Occipital lobe (tissue), 3 donors: ENCODE measurements at places on chromosomes 2 and 18.
A peak's percentile ranks its signal among the peaks of the same experiment; 100 is the strongest.

DNA sequence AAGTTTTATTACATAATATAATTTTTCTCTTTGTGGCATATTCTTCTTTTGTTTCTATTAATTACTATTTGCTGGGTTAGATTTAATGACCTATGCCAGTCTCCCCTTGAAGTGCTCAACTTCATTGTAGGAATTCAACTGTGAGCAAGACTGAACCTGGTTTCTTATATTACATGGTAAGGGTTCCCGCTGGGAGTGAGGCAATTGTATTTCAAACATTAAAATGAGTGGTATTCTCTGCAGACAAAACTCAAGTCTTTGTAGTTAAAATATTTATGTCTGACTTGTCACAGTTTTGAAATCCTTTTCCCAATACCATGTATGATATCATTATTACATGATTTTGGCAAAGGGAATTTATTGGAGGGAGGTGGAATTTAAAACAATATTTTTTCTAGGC lies 278.7 kb downstream of the GULP1 start:
- DNase-seq: no peak

DNA sequence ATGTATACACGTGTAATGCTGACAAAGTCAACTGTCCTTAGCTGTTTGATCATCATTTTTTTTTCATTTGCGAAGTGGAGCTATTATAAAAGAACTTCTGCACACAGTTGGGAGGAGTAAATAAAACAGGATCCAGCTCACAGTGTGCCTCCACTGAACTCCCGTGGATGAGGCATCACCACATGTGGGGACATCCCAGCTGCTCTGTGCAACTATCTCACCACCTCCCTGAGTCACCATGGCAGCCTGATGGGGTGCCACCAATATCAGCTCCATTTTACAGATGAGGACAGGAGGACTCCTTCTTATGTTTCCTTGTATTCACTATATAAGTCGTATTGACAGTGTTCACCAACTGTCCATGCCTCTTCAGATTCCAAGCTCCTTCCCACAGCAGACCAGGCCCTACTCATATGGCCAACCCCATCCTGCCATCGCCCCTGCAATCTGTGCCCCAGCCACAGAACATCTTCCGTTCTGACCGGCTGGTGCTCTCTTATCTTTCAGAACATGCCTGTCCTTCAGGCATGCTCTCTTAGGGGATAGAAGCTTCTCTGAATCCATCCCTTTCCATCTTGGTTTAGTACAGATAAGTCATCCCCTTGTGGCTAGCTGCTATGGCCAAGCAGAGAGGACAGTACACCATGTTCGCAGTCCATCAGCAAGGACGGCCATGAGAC lies 288.1 kb downstream of the RNF144A start:
- DNase-seq: no peak

- DNase-seq: no peak
Measured at GRCh38 chr2:72953976-72954375, 36.7 kb downstream of the EMX1 start.

DNA sequence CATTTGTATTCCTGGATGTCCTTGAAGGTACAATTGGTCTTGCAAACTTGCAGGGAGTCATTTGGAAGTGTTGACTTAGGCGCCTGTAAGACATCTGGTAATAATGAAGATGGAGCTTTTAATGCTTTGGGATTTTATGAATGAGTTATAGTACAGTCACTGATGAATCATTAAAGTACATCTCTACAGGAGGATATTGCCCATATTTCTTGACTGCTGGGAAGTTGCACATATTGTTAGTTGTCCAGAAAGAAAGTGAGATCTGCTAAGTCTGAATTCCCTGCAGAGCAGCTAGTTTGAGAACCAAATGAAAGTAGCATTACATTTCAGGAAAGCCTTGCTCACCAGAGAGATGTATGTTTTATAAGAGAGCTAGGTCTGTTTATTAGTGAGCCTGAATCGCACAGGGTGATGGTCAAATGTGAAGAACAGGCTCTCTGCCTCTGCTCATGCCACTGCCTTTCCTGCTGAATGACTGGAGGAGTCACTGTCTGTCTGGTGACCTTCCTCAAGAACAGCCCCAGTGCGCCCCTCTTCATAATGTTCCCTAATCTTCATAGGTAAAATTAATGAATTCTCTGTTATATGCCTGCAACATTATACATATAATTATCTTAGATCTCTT lies 138.9 kb upstream of the KLHL14 start:
- DNase-seq: no peak

DNA sequence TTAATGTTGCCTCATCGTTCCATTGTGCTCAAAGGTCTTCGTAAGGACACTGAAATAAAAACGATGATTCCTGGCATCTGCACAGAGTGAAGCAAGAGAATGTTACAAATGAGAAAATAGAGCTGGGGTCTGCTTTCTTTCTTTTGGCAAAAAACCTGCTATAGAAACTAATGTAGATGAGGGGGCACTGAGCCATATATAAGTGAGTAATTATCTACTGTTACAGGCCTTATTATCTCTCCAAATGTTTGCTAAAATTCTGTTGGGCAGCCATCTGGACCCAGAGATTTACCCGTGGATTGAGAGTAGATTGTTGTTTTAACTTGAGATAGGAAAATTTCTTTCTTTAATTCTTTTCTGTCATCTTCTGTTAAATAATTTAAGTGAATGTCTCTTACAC lies 472.5 kb upstream of the PIK3C3 start:
- DNase-seq: no peak

DNA sequence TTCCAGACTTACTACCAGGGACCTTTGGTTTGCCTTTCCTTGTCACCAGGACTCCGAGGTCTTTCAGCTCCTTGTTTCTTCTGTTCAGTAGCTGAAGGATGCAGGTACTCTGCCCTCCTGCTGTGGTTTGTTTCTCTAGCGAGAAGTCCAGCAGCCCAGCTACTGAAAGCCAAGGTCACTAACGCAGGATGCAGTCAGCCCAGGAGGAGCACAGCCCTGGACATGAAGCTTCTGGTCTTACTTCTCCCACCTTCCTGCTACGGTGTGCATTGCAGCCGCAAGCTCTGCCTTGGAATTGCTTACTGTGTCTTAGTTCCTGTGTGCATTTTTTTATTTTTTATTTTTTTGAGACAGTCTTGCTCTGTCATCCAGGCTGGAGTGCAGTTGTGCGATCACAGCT lies 62.4 kb downstream of the DGKD start:
- no peak for DNase-seq

- DNase-seq: no peak
Measured at GRCh38 chr2:9519250-9519649, 36.4 kb downstream of the ADAM17 start.

GRCh38 chr2:63814114-63814513 lies 27.6 kb upstream of the UGP2 start:
- DNase-seq: no peak

GRCh38 chr2:101515477-101515876 lies 40.6 kb upstream of the RFX8 start:
- DNase-seq: no peak

DNA sequence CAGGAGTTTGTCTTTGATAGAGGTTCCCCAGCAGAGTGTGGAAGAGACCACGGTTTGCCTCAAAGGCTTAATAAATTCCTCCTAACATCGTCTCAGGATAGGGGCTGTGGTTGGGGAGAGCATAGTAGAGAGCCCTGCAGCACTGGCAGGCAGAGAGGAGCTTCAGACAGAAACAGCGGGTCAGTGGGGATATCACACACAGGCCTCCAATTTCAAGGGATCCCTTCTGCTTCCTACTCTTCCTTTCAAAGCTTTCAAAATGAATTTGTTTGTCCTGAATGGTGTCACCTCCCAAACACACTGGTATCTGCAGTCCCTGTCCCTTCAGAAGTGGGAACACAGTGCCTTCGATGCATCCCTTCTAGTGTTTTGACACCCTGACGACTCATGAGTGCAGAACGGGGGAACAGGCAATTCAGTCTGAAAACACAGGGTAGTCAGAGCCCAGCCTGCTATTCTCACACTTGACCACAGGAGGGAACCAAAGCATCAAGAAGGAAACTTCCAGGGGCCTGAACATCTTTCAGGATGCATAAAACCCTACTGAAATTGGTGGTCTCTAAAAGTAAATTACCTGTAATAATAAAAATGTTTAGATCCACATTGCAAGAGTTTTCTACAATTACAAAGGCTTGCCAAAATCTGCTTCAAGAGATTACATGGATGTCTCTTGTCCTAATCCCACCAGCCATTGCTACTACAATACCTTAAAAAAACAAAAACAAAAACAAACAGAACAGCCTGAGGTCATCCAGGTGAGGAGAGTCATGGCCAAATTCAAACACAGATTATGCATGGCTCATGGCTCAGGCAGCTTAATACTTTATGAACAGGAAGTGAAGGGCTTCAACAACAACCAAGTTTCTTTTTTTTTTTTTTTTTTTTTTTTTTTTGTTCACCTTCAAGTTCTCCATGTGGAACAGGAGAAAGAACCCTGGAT lies 49.8 kb downstream of the SLC14A2 start:
- peak; percentile 27 for DNase-seq

- DNase-seq: no peak
Measured at GRCh38 chr2:223220658-223220925, 168.6 kb downstream of the KCNE4 start.

DNA sequence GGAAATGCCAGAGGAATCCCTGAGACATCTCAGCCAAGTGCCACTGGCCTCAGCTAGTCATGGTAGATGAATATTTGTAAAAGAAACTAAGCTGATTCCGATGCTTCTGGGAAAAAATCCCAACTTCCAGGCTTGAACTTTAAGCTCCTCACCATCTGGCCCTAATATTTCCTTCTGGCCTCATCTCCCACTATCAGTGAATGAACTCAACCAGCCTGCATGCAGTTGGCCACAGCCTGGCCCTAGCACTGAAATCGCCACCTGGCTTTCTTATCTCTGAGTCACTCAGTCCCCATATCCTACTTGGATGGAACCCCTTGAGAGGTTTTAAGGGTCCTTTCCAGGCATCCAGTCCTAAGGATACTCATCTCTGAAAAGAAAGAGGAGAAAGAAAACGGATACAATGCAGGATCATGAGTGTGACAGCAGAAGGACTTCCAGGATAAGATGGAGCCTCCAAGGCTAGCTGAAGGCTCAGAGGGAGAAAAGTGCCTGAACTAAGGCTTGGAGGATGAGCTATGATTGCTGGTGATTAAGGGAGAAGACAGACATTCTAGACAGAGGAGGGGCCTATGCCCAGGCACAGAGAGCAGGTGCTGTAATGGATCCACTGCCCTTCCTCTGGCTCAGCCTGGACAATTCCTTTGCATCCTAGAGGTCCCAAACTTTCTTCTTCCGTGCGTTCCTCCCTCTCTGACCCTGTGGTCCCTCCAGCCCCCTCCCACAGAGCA lies 141.5 kb upstream of the MYCN start:
- no peak for DNase-seq

GRCh38 chr2:241914542-241914941 lies 45.0 kb downstream of the RTP5 start:
- no peak for DNase-seq

DNA sequence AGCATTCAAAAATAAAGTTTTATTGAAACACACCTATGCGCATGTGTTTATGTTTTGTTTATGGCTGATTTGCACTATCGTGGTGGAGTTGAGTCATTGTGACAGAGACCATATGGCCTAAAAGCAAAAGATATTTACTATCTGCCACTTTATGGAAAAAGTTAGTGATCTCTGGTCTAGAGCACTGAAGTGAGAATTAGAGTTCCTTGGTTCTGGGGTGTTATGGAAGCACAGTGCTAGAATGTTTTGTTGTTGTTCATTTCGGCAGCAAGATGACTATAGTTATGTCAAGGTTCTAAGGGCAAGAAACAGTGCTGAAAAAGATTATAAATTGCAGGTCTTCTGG lies 416.5 kb downstream of the SLC4A3 start:
- DNase-seq: no peak

DNA sequence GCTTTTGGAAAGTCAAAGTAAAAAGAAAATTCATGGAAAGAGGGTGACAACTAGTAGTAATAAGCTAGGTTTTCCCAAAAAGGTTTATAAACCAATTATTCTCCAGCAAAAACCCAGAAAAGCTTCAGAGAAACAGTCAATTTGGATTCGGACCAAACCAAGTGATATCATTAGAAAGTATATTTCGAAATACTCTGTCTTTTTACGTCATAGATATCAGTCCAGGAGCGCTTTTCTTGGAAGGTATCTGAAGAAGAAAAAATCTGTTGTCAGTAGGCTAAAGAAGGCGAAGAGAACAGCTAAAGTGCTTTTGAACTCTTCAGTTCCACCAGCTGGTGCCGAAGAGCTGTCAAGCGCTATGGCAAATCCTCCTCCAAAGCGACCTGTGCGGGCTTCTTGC lies 36.6 kb downstream of the ZDBF2 start:
- DNase-seq: no peak

DNA sequence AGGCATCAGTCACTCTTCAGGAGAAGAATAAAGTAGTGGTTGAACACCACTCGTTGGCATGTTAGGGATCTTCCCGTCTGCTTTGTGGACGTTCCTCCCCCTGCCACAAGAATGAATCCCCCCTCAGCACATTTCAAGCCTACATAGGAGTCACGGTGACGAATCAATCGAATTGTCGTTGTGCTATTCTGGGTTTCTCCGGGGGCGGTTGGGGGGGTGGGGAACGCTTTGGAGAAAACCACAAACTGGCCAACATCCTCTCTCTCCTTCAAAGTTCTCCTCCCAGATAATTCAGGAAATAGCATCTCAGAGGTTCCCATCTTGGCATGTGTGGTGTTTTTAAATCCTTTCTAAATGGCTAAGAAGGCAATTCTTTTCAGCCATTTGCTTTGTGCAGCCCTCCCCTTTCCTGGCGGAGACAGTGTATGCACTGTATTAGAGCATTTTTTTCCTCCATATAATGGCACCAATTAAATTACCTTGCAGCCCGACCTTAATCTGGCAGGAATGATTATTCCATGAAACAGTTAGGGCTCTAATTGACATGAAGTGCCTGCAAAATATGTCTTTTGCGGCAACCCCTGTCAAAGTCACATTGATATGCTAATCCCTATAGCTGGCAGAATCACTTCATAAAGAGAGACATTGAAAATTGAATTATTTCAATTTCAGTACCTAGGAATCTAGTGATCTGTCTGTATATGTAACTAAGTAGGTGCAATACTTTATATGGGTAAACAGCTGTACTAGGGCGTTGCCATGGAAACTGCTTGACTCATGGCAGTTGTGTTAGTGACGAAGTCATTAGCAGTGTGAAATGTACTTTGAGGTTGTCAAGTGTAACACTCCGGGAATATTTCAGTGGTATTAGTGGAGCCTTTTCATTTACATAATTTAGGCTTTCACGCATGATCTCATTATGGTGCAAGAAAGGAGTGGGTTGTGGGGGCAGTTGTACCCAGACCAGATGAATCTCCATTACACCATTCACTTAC lies 323.4 kb upstream of the SLC14A2 start:
- DNase-seq: no peak

DNA sequence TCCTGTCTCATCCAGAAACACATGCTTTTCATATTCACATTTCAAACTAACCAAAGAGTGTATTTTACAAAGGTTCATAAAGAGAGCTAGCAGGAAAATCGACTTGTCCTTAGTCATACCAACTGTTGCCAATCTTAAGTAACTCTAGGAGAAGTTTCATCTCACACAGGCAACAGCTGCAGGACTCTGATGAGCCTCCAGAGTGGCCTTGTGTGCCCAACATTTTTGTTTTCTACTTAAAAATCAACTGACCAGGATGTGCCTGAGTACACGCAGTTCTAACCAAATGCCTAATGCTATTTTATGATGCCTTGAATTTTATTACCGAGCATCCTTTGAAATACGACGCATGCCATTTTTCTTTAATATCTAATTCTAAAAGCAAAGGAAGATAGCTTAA lies 595.9 kb upstream of the LRRTM4 start:
- no peak for DNase-seq
